MG63 (cell line): ENCODE measurements at places on chromosomes 13 and 19. TPM values are rescaled to one million over a fixed set of nuclear protein-coding genes. Genes with fewer than 3 reads are reported as not detected.

DNA sequence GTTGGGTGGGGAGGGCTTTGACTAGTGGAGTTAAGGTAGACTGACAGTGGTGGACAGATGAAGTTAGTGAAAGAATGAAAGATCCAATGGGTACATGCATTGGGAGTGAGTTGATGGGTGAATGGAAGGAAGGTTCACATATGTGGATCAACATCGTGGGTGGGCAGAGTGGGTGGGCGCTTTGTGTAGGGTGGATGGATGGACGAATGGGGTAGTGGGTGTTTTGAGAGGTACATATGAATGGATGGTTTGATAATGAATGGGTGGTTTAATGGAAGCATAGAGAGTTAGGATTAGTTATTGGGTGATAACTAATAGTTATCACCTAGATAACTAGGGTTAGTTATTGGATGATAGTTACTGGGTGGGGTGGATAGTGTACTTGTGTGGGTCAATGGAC, 11.5 kb downstream of the ZSWIM4 start:
- DNase-seq = no peak

CRB3 gene
- total RNA-seq = not detected in 2 replicates

KANK3 gene
- 0.20 TPM in 1 of 2 replicates, not detected in the other for total RNA-seq

- DNase-seq = no peak
Measured at GRCh38 chr13:21453387-21454081, 5.6 kb downstream of the ZDHHC20 start.

- DNase-seq = no peak
Measured at GRCh38 chr13:59873856-59874255, 289.9 kb downstream of the DIAPH3 start.

DNA sequence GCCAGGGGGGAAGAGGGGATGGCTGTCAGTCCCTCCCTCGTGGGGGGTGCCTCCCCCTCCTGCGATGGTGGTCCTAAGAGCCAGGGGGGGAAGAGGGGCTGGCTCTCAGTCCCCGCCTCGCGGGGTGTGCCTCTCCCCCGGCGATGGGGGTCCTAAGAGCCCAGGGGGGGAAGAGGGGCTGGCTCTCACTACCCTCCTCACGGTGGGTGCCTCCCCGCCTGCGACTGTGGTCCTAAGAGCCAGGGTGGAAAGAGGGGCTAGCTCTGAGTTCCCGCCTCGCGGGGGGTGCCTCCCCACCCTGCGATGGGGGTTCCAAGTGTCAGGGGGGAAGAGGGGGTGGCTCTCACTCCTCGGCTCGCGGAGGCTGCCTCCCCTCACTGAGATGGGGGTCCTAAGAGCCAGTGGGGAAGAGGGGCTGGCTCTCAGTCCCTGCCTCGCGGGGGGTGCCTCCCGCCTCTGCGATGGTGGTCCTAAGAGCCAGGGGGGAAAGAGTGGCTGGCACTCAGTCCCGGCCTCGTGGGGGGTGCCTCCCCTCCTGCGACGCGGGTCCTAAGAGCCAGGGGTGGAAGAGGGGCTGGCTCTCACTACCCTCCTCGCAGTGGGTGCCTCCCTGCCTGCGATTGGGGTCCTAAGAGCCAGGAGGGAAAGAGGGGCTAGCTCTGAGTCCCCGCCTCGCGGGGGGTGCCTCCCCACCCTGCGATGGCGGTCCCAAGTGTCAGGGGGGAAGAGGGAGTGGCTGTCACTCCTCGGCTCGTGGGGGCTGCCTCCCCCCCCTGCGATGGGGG, 2325.6 kb upstream of the PCDH20 start:
- DNase-seq = no peak

DNA sequence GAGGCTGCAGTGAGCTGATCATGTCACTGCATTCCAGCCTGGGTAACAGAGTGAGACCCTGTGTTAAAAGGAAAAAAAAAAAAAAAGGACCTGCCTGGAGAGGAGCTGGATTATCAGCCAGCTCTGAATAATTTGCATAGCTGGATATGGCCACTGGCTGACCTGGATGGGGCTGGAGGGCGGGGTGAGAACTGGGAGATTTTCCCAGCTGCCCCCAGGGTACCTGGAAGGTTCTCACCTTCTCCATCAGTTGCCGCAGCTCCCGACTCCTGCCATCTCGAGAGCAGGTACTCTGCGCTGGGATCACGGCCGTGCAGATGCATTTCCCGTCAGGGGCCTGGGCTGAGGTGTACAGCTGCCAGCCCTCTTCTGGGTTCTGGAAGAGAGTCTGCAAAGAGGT, 25.3 kb downstream of the PIN1 start:
- no peak for DNase-seq

- no peak for DNase-seq
Measured at GRCh38 chr13:33087091-33087490, 70.9 kb downstream of the KL start.

- no peak for DNase-seq
Measured at GRCh38 chr13:91601273-91601672, 202.9 kb downstream of the GPC5 start.

- DNase-seq = no peak
Measured at GRCh38 chr13:40315416-40316064, 350.9 kb downstream of the FOXO1 start.

AXL gene
- total RNA-seq = 294 and 355 TPM in 2 replicates

GRCh38 chr19:2363419-2363818, 3.4 kb downstream of the TMPRSS9 start:
- no peak for DNase-seq

CYP4F2 gene
- not detected in 2 replicates for total RNA-seq
